Stimulated activated CD8-positive, alpha-beta memory T cell treated with anti-CD3 and anti-CD28 coated beads, Interleukin-12 subunit alpha, Interleukin-12 subunit beta, amount 100 ng/mL, for 4 hours (primary cell): ENCODE measurements at places on chromosomes 3 and 15.

- no peak for DNase-seq
Measured at GRCh38 chr3:151283387-151283786, 5.0 kb upstream of the P2RY14 start.

DNA sequence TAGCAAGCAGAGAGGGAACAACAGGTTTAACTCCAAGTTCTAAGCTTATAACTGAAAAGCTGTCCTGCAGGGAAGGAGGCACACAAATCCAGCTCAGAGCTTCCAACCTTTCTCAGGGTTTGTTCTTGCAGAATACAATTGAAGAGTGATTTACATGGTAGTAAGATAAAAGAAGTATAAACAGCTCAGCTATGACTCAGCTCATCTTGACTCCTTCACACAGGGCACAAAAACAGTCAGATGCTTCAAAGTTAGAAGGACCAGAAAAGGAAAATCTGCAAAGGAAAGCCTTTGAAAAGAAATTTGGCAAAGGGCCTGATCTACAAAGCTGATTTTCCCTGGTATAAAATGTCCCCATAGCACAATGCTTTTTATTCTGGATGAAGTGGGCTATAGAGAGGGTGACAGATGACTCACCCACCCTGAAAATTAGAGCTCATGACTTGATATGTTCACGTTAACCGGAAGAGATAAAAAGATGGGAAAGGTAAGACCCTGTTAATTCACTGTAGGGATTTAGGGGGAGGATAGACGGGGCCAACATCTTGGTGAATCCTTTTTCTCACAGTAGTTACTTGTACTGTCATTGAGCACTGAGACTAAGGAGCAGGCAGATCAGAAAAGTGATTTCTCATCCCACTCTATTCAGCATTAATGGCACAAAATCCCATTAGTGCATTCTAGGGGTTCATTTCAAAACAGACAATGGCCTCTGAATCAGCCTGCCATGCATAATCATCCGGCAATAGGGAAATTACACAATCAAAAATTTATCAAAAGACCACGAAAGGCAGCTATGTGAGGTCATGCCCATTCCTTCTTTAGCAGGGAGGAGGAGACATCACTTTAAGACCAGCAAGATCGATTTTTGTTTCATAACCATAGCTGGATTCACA, 143.5 kb downstream of the GAP43 start:
- no peak for DNase-seq

DNA sequence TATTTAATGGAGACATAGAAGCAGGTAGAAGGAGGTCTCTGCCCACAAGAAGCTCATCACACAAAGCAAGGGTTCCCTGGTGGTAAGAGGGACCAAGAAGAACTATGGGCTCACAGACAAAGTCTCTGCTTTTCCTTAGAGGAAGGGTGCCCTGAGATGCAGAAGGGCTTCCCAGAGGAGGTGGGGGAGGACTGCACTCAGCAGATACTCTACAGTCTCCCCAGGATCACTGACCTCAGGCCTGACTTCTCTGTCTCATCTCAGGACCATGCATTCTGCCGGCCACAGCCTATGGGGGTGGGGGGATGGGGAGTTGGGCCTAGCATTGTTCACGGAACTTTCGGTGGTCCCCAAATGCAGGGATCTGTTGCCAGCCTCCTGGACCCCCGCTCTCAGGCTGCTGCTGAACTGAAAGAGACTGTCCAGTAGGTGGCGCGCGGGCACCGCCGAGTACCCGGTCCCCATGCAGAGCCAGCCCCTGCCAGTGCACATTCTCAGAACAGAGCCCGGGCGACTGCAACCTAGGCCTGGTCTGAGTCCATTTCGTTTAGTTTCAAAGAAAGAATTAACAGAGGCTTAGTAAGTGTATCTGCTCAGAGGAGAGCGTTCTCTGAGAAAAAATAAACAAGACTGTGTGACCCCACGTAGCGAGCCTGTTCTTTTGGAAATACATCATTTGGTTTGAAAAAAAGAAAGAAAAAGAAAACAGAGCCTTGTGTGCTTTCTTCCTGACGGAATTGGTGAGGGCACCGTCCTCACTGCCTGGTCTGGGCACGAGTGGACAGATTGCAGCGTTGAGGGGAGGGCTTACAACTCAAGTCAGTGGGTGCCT, 74.1 kb downstream of the LRTM1 start:
- DNase-seq = no peak

DNA sequence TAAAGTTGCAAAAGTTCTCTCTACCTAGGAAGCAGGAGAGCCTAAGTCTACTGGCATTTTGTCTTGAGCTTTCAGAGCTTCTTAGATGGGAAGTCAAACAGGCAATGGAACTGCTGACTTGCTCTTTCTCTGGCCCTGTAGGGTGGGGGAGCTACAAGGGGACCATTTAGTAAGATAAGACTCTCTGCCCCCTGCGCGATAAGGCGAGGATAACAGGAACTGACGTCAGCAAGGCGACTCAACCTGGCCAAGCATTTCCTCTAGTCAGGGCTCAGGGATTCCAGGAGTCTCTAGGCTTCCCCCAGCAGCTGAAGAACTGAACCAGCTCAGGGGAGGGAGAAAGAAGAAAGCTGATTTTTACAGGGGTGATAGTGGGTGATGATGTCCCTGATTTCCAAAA, 5.8 kb downstream of the RARB start:
- no peak for DNase-seq

DNA sequence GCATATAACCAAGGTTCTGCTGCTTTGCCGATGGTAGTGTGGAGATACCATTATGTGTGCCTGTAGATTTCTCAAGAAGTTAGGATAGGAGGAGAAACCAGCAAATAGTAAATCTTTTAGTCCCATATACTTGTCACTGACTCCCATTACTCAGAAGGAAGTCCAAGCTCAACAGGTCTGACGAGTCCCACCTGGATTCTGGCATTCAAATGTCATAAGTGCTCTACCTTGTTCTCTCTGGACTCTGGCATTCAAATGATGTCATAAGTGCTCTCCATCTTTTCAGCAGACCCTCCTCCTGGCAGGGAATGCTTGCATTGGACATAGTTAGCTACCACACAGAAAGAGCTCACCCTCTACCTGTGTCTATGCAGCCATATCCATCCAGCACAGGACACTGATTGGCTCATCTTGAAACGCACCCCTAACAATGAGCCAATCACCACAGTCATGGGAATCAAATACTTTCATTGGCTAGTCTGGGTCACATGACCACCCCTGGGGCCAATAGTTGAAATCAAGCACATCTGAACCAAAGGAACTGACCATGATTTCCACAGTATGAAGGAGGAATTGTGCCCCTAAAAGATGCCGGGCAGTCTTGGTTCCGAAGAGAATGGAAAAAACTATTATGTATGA, 205.0 kb upstream of the ADAMTS9 start:
- DNase-seq = no peak

DNA sequence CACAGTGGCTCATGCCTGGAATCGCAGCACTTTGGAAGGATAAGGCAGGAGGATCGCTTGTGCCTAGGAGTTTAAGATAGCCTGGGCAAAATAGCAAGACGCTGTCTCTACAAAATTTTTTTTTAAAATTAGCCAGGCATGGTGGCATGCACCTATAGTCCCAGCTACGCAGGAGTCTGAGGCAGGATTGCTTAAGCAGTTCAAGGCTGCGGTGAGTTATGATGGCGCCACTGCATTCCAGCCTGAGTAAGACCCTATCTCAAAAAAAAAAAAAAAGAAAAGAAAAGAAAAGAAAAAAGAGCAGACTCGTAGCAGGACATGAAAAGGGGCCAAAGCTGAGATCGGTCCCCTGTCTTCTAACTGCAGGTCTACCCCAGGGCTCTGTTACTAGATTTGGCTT, 18.9 kb downstream of the SRGAP3 start:
- no peak for DNase-seq

DNA sequence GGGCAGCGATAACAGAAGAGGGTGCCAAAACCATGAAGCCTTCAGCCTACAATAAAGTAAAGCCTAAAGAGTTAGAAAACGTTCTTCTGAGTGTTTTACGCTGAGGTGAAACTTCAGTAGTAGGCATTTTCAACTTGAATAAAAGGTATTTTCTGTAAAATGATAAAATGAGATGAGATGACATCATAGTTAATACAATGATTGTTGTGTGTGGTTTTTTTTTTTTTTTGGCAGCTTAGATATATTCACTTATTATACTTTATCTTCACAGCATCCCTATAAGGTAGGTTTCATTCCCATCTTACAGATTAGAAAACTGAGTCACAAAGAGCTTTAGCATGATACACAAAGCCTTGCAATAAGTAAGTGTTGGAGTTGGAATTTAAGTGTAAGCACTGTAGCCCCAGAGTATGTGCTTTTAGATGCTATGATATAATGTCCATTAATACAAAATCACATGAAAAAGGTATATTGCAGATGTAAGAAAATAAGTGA, 291.9 kb upstream of the GRM7 start:
- DNase-seq = no peak
